ENCODE measurements at places on chromosomes 1 and 21. TPM values are rescaled to one million over a fixed set of nuclear protein-coding genes. Genes with fewer than 3 reads are reported as not detected.

The ARHGEF10L gene
- 0.22 TPM for total RNA-seq

The TESK2 gene
- 3.4 TPM for total RNA-seq

The C1QC gene
- total RNA-seq = not detected

The PSMG1 gene
- 7.8 TPM for total RNA-seq

The PGBD5 gene
- total RNA-seq = not detected
